PC-9 (cell line): ENCODE measurements at places on chromosomes 5 and 9. TPM values are rescaled to one million over a fixed set of nuclear protein-coding genes. Genes with fewer than 3 reads are reported as not detected.

Gene ADAMTS19
- total RNA-seq: not detected in 2 replicates

DNA sequence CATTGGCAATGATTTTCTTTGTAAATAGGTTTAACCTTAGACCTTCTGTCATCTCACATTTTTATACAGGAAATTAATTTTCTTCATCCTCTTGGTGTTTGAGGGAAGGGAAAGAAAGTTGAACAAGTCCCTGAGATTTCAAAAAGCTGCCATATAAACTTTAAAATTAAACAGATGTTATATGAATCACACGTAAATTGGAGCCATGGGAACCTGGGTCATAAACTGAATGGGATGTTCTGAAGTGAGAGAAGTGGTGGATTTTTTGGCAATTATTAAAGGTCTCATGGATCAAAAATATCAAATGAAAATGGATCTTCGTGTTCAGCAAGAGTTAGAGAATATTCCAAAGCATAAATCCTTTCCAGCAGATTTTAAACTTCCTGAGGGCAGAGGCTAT is 242.2 kb downstream of the DMRT2 start:
- DNase-seq: no peak

DNA sequence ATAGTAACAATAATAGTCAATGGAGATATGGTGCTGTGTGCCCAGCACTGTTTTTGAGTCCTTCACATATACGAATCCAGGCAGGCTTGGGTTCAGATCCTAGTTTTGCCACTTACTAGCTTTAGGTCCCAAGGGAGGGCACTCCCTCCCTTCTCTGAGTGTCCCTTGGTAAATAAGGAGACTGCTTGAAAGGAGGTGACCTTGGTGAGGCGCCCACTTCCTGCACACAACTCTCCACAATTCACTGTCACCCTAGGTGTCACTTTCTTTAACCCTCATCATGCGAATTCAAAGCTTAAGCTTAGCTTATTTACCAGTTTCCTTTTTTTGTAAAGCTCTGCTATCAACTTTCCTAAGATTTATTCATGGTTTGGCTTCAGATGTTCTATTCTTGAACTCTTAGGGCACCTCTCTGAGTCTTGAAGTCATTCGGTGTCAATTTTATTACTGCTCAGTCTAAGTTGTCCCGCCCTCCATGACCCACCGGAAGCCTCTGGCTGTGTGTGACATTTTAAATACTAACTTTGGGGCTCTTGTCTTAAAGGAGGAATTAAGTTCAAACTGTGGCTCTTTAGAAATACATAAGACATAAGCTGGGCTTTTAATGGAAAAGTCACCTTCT is 170.7 kb upstream of the ZNF618 start:
- DNase-seq: no peak

GRCh38 chr5:89200899-89201298 is 317.9 kb upstream of the MEF2C start:
- no peak for DNase-seq

DNA sequence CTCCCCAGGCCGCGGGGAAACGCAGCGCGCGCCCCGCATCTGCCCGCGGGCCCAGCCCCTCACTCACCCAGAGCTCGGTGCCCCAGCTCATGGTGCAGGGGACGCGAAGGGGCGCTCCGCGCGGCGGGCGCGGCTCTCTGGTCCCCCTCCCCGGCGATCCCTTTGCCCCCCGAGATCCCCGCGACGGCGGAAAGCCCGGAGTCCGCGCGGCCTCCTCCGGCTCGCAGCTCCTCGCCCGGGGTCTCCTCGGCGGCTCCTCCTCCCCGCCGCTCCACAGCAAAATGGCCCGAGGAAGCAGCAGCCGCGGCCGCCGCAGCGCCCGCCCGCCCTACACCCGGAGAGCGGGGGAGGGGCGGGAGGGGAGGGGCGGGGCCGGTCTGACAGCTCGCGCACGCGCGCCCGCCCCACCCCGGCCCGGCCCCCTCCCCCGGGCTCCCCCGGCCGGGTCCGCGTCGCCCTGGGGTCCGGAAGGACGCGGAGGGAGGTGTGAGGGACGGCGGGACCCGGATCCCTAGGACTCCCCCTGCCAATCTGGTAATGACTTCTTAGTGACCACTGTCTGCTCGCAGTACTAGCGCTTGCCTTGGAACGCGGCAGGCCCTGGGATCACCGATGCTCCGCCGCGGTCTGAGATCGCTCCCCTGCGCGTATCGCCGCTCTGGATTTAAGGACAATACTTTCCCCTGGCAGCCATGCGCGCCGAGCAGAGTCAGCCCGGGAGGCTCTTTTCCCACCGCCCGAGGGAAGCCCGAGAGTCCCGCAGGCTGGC is at the start of gene FNBP1:
TSS of gene FNBP1 (minus strand) at position 305 of the 769 bp plus-strand sequence. CDS start at position 91, 214 bp downstream.
- DNase-seq: peak; percentile 81

DNA sequence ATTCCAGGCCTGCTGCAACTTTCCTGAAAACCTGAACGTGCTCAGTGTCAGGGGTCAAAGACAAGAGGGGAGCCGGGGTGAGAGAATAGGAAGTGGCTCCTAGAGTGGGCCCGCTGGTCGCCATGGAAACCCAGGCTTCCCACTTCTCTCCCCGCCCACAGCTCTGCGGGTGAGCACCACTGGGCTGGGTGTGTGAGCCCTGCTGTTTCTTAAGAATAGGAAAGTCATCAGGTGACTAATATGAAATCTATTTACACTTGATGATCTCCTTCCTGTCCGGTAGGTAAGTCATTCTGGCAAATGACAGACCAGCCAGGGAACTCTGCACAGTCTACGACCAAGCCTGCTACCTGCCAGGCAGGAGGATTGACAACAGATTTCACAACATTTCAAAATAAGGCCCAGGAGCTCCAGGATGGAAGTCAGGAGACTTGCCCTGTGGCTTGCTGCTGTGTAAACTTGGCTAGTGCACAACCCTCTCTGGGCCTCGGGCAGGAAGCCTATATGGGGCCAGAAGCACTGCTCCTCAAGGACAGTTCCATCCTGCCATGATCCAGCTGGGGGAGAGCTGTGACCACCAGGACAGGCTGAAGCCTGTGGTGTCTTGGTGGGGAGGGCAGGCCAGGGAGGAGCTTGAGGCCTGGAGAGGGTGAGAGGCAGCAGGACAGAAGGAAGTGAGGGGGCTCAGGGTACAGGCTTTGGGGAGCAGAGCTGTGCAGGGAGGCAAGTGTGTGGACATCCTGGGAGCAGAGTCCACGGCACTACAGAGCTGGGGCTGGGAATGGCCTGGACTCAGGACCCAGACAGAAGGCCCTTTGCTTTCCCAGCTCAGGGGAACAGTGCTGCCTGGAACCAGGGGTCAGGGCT is 60.6 kb downstream of the SHB start:
- peak; percentile 96 for DNase-seq
